ENCODE measurements at places on chromosomes 3 and 15.

GRCh38 chr3:4972652-4973643, 6.3 kb upstream of the BHLHE40 start:
- no peak for DNase-seq

GRCh38 chr3:32842987-32843386, 25.2 kb downstream of the TRIM71 start:
- DNase-seq: no peak

DNA sequence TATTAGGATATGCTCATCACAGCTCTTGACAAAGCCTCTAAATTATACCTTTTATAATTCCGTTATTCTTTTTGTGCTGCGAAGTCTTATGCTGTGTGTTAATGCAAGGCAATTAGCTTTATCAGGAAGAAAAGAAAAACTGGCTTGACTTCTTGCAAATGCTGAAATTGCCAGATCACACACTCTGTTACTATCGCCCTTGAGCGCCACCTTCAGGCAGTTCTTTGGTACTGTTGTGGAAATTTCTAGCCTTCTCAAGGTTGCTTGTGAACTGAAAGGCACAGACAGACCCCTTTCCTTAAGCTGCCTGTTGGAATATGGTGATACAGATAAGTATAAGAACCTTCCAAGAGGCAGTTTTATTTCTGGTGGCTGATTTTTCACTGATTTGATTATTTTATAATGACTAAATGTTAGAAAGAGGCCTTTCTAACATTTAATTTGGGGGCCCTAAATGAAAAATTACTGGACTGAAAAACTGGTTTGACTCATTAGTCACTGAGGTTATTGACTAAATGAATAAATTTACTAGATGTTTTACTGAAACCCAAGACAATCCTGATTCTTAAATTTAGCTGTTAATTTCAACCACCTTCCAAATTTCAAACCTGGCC, 126.2 kb upstream of the RASGRP1 start:
- no peak for DNase-seq

- no peak for DNase-seq
These were observed 38.0 kb upstream of the TIMP4 start for GRCh38 chr3:12196684-12197083.

DNA sequence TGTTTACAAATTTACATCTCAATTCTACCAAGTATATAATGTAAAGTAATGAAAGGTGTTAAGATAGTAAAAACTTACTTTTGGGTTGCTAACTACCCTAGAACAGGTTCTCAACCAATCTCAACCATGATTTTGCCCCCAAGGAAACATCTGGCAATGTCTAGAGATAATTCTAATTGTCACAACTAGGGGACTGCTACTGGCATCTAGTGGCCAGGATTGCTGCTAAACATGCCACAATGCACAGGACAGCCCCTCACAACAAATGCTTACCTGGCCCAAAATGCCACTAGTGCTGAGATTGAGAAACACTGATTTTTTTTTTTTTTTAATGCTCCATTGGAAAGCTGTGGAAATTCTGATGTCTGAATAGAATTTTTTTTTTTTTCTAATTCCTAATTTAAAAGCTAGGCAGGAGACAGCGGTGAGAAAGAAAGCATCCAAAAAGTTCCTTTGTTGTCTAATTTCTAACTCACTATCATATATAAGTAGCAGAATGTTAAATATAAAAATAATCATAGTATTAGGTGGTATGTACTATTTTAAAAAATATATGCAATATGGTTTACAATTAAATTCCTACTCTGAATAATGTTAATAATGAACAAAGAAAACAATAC, 81.5 kb downstream of the TJP1 start:
- DNase-seq: no peak

- no peak for DNase-seq
These were observed 424.1 kb downstream of the FGF12 start for GRCh38 chr3:192303235-192303634.

- no peak for DNase-seq
These were observed 2.6 kb upstream of the FLNB start for GRCh38 chr3:58005669-58006068.

GRCh38 chr3:37772773-37773354, 88.8 kb upstream of the CTDSPL start:
- DNase-seq: no peak

DNA sequence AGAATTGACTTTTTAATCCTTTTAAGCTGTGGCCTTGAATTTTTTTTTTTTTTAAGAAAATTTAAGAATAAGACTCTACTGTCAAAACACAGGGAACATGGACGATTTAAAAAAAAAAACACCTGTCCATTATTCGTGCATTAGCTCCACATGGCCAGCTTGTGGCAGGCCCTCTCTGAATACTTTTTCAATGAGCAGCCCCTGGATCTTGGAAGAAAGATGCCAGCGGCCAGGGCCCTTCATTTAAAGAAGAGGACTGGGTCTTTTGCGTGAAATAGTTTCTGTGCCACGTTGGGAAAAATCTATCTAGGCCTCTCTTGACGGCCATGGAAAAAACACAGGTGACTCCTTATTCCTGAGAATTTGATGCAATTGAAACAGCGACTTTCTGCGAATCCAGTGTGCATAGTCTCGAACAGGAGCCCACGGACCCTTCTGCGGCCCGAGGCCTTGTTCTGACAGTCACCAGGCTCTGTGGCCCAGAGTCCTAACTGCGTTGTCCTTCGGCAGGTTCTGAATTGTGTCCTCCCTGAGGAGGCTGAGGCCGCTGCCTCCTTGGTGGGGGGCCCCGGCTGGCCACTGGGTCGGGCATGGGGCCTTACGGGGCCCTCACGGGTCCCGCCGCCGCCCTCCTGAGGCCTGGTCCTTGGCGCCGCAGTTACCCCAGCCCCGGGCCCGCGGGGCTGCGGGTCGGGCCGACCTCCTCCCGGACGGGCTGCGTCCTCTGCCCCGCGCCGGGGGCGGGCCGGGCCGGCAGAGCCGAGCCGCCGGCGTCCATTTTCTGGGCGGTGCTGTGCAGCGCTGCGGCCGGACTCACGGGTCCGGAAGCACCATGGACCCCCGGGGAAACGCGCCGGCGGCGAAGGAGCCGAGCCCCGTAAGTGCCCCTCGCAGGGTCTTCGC, 33.5 kb downstream of the ZBTB38 start:
- no peak for DNase-seq

- no peak for DNase-seq
These were observed 11.1 kb upstream of the PSTPIP1 start for GRCh38 chr15:76983590-76984375.

GRCh38 chr15:50128266-50128665, 9.2 kb upstream of the ATP8B4 start:
- no peak for DNase-seq

GRCh38 chr3:24475925-24476324, 18.7 kb downstream of the THRB start:
- no peak for DNase-seq

GRCh38 chr3:117903226-117903625, 1131.4 kb downstream of the IGSF11 start:
- no peak for DNase-seq

GRCh38 chr15:92576597-92577200, 78.9 kb downstream of the FAM174B start:
- no peak for DNase-seq

- DNase-seq: no peak
These were observed 4.8 kb downstream of the GPR15 start for GRCh38 chr3:98536456-98537017.

DNA sequence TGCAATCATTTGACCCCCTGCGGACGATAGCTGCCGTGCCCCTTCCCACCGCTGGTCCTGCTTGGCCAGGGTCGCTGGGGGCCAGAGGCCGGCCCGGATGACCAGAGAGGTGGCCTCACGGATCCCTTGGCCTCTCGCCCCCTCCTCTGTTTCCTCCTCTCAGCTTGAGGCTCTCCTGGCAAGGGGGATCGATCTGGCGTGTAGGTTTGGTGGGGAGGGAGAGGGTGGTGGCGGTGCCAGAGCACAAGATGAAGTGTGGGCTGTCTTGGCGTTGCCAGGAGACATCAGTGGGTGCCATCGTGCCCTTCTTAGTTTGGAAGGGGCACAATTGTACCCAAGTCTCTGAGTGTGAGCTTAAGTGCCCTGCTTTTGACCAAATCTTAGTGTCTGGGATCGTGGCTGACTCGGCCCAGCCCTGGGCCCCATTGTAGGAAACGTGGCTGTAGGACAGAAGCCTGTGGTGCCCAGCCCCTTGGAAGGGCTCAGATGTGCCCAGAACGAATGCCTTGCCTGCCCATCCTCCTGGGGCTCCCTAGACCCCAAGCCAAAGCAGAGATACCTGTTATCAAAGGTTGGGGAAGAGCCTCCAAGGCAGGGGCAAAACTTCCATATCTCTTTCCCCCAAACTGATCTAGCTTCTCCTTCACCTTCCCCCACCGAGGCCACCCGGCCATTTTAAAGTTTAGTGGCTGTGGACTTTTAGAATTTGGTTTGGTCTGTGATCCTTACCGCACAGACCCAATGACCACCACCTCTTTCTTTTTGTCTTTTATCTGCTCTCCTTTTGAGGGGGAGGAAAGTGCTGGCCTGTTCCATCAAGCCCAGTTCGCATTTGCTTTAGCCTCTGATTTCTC, 14.4 kb downstream of the NR2F2 start:
- no peak for DNase-seq

- no peak for DNase-seq
These were observed 115.4 kb downstream of the MYLK start for GRCh38 chr3:123768480-123769355.

- DNase-seq: no peak
These were observed at the start of gene RPL22L1 for GRCh38 chr3:170869645-170870593. Gene RPL22L1 (minus strand): TSS chr3:170870195. CDS start chr3:170870167, 28 bp downstream.

GRCh38 chr15:64903326-64903950, 8.3 kb upstream of the ANKDD1A start:
- DNase-seq: no peak
